CD4-positive, alpha-beta T cell treated with Interleukin-21 for 1 hour (primary cell): ENCODE measurements at places on chromosomes 16 and 17.

GRCh38 chr16:22296225-22297113, 740 bp upstream of the POLR3E start:
- no peak for DNase-seq

DNA sequence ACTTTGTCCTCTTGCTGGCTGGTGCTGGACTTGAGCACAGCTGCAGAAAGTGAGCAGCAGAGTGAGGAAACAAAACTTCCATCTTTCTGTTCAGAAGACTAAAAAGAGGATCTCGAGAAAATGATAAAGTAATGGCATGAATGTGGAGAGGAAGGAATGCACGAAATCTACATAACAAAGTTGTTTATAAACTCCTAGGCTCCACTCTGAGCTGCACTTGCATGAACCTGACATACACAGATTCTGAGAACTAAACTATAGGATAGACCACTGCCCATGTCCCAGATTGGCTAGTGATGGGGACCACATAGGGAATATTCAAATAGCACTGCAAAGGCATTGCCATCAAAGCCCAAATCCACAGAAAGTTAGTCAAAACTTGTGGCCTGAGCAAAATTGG, 121.1 kb upstream of the MON1B start:
- DNase-seq: no peak

DNA sequence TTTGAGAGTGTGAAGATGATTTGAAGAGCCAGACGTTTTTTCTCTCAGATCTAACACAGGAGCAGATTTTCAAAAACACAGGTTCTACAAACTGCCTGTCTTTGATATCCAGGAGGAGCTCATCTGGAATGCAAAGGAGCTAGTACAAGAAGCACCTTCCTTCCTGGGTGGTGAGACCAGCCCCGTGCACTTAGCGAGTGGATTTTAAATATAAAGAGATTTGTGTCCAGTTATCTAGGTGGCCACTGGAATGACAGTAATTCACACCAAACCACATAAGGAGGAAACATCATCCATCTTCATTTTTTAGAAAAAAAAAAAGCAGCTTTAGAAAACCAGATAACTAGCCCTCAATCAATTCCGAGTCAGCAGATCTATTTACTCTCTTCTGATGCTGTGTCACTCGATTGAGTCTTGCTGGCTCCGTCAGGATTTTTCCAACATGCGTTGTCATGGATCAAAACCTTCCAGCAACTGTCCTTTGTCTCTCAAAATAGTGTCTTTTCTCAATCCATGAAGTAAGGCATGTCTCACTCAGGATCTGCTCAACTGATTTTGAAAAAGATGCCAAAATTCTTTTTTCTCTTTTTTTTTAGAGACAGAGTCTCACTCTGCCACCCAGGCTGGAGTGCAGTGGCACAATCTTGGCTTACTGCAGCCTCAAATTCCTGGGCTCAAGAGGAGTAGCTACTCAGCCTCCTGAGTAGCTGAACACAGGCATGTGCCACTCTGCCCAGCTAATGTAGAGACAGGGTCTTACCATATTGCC, 451.2 kb upstream of the PSMD7 start:
- no peak for DNase-seq

- no peak for DNase-seq
Measured at GRCh38 chr17:15926039-15926740, 18.7 kb upstream of the ADORA2B start.

DNA sequence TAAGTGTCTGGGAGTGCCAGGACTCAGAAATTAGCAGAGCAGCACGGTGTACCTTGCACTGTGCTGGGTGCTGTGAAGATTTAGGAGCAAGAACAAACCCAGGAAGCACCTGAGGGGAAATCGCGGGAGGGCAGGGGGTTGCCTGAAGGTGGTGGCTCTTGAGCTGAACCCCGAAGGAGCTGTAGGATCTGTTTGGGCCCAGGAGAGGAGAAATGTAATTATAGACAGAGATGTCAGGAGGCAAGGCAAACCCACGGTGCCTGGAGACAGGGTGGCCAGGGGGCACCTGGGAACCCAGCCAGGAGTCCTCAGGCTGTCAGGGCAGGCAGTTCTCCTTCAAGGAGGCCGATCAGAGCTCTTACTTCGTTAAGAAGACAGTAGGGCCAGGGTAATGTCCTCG, 109.1 kb downstream of the C16orf78 start:
- DNase-seq: no peak

- DNase-seq: no peak
Measured at GRCh38 chr16:74758801-74759200, 15.8 kb downstream of the FA2H start.

DNA sequence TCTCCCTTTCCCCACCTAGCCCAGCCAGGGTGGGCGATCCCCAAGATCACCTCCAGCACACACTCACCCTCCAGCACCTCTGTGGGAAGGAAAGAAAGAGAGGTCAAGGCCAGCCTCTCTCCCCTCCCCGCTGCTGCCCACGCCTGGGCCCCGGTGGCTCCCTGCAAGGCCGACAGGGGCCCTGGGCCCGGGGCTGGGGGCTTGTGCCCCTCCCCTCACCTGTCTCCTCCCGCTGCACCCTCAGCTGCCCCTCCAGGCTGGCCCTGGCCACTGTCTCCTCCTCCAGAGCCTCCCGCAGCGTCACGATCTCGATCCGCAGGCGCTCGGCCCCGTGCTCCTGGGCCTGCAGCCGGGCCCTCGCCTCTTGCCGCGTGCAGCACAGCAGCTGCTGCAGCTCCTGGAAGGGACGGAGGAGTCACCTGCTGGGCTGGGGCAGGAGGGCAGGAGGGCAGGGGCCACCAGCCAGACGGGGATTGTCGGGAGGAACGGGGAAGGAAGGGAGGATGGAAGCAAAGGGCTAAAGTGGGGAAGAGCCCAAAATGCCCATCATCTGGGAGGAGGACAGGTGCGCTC, 19.2 kb downstream of the RABEP2 start:
- DNase-seq: no peak

DNA sequence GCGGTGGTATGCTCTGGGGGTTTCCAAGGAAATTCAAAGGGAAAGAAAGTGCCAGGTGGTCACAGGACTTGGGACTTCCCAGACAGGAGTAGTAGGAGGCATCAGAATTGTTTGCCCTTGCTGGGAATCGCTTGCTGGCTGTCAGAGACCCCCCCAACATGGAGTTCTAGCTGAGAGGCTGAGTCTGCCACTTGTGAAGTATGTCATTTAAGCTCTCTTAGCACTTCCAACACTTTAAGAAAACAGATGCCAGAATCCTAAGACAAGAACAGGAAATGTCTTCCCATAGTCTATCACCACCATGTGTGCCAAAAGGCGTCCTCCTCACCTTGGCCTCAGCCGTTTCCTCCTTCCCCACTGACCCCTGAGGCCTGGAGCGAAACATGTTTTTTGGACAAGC, 193.8 kb upstream of the IRX3 start:
- DNase-seq: no peak

GRCh38 chr16:54421220-54421619, 134.6 kb upstream of the IRX3 start:
- no peak for DNase-seq

DNA sequence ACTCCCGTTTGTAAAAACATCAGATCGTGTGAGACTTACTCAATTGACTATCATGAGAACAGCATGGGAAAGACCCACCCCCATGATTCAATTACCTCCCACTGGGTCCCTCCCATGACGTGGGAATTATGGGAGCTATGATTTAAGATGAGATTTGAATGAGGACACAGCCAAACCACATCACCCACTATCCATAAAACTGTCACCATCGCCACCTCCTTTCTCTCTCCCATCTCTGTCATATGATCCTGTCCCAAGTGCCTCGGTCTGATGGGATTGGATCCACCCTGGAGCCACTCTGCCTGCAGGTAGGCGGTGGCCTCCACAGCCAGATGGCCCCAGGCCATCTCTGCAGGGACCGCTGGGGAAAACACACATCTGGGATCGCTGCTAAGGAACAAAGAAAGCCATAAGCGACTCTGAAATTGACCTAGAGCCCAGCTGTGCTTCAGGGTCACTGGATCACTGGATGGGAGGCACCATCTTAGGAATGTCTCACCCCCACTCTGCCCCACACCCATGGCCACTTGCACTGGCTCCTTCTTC, 61.2 kb downstream of the TMEM186 start:
- no peak for DNase-seq

- DNase-seq: no peak
Measured at GRCh38 chr16:10552281-10552680, 28.1 kb downstream of the EMP2 start.

GRCh38 chr17:8818047-8818446, 18.9 kb upstream of the MFSD6L start:
- no peak for DNase-seq

- no peak for DNase-seq
Measured at GRCh38 chr17:46141645-46142044, 51.6 kb downstream of the KANSL1 start.

DNA sequence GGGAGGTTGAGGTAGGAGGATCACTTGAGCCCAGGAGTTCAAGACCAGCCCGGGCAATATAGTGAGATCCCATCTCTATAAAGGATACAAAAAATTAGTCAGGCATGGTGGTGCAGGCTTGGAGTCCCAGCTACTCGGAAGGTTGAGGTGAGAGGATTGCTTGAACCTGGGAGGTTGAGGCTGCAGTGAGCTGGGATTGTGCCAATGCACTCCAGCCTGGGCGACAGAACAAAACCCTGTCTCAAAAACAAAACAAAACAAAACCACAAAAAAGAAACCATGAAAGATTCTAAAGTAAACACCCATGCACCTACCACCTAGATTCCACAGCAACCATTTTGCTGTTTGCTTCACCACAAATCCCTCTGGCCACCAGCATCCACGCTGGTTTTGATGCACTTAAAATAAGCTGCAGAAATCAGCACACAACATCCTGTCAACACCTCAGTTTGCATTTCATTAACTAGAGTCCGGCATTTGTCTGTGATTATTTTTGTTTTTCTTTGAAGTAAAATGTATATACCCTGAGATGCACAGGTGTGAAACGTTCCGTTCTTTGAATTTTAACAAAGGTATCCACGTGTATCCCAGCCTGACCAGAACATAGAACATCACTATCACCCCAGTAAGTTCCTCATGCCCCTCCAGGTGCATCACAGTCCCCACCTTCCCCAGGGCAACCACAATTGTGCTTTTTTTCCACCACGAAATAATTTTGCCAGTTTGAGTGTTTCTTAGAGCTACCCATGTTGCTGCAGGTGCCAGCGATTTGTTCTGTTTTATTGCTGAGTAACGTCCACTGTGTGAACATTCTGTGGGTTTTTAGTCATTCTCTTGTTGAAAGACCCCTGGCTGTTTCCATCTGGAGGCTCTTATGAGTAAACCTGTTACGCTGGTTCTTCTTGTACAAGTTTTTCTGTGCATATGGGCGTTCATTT, 191.5 kb downstream of the SEC14L1 start:
- peak; percentile 61 for DNase-seq

DNA sequence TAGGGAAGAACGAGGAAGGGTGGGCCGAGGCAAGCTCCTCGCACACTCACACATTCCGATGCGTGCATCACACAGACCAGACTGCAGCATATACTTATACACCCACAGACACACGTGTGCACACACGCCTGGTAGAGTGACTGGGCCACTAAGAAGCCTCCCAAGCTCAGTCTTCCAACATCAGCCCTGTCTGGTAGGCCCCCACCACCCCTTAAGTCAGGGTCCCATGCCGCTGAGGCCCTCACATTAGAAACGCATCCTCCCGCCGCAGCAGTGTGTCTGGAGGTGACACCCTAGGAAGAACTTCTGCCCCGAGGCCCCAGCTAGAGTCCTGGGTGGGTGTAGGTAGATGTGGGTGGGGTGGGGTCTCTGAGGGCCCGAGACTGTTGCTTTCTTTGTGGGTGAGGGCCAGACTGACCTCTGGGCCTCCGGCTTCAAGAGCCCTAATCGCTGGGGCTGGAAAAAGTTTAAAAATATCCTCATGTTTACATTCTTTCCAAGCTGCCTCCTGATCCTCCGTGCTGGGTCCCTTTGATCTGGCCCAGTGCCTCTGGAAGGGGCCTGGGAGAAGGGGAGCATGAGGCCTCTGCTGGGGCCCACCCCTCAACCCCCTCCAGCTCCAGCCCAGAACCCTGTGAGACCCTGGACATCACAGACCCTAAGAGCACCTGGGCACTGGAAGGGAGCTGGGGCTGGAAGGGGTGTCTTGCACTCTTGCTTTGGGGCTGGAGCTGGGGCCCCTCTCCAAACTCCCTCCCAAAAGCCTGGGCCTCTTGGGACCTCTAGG, 13.6 kb downstream of the CDH16 start:
- no peak for DNase-seq

GRCh38 chr17:40436636-40437035, 6.6 kb upstream of the IGFBP4 start:
- no peak for DNase-seq

DNA sequence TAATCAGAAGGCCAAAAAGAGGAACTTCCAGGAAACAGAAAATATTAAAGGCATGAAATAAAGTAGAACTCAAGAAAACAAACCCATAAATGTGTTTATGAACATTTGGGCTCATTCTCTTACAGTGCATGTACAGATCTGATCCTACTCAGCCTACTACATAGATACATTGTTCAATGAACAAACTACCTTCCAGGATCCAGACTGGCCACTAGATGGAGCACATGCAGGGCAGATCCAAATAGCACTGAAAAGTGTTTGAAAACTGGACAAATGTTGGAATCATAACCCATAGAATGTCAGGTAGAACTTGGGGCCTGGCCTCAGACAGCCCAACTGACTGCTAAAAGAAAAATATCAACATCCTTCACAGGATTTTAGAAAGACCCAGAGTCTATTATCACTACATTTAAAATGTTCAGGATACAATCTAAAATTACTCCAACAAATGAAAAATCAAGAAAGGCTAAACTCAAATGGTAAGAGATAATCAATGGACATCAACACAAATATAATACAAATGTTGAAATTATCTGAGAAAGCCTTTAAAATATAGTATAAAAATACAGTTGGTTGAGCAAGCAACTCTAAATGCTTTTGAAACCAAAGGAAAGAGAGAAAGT, 122.4 kb upstream of the NUDT7 start:
- no peak for DNase-seq

DNA sequence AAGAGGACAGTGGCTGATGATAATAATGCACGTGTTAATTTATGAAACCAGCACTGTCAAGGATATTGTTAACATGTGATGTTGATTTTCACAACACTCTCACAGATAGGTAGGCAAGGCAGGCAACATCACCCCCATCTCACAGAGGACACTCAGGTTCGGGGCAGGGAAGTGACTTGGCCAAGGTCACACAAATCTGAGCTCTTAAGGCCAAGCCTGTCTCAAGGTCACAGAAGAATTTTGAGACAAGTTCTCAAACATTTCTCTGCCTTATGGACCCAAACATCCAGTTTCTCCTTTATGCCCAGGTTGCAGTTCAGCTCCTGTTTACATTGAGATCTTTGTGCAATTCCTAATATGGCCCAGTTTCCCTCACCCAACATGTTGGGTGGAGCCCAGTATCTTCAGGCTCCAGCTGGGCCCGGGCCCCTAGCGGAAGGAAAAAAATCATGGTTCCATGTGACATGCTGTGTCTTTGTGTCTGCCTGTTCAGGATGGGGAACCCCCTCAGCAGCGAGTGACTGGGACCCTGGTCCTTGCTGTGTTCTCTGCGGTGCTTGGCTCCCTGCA, 1.3 kb downstream of the SLC2A4 start:
- no peak for DNase-seq

DNA sequence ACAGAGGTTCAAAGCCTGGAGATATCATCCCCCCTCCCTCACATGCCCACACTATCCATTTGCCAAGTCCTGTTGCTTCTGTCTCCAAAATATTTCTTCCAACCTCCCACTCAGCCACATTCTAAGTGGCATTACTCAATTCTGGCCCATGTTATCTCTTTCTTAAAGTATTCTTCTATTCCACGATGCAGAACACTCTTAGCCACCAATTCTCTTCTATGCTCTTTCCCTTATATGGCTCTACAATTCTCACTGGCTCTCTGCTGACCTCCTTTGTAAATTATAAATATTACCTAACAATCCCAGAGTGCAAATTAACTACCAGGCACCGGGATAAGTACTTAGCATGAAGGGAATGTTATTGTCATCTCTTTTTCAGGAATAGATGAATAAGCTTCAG, 82.4 kb downstream of the KCNJ2 start:
- no peak for DNase-seq
